ENCODE measurements at places on chromosomes 3 and 15. TPM values are rescaled to one million over a fixed set of nuclear protein-coding genes. Genes with fewer than 3 reads are reported as not detected.

- DNase-seq: no peak
- no peak overlapping the region for H3K27ac ChIP-seq
- peaks cover 49% of the 10 kb centered on the region for H3K4me1 ChIP-seq
- no peaks in the 10 kb centered on the region for H3K27me3 ChIP-seq
- peaks cover 2% of the 10 kb centered on the region for H3K36me3 ChIP-seq
- no peak overlapping the region for H3K4me3 ChIP-seq
Measured at GRCh38 chr3:171193693-171194092, 167.2 kb upstream of the SLC2A2 start.

Gene C2CD4A
- 1.8 TPM for total RNA-seq

DNA sequence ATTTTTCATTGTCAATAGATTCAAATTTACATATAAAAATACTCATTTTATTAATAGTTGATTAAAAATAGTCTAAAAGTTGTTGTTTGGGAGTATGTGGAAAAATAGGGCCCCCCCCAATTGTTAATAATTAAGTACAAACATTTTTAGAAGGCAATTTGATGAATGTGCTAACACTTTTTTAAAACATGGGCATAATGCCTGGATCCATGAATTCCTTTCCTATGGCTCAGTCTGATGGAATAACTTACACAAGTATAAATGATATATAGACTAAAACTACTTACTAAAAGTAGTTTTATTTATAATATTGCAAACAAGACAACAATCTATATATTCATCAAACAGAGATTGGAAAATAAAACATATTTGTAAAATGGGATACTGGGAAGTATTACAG is 247.2 kb upstream of the LRRN1 start:
- H3K27me3 ChIP-seq: no peaks in the 10 kb centered on the region
- H3K36me3 ChIP-seq: no peaks in the 10 kb centered on the region
- no peak overlapping the region for H3K27ac ChIP-seq

DNA sequence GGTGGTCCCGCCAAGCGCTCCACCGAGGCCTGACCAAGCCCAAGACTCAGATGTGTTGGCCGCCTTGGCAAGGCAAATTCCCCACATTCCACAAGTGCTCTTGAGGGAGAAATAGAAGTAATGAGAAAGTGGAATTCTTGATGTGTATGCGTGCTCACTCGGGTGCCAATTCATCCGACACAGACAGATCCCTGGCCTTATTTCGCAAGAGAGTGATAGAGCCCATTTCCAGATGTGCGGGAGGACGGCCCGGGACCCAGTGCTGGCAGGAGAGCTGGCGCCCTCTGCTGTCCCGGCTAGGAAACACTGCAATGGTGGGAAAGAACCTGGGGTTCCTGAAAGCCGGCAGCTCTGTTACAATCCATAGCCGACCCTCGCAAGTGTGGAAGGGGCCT is 76.0 kb downstream of the HMG20A start:
- H3K27ac ChIP-seq: no peak overlapping the region
- DNase-seq: peak; percentile 79
- H3K27me3 ChIP-seq: no peaks in the 10 kb centered on the region
- H3K4me1 ChIP-seq: peaks cover 31% of the 10 kb centered on the region
- H3K36me3 ChIP-seq: no peaks in the 10 kb centered on the region

Gene ADCY5
- not detected for total RNA-seq

GRCh38 chr3:102068327-102068726 is 219.0 kb downstream of the NFKBIZ start:
- H3K27ac ChIP-seq: no peak overlapping the region
- DNase-seq: no peak
- H3K4me3 ChIP-seq: no peak overlapping the region
- H3K36me3 ChIP-seq: peaks cover 3% of the 10 kb centered on the region
- H3K27me3 ChIP-seq: no peaks in the 10 kb centered on the region
- H3K4me1 ChIP-seq: peaks cover 36% of the 10 kb centered on the region

- H3K27me3 ChIP-seq: peaks cover 14% of the 10 kb centered on the region
- no peak overlapping the region for H3K27ac ChIP-seq
- H3K4me1 ChIP-seq: peaks cover 16% of the 10 kb centered on the region
- DNase-seq: peak; percentile 58
- H3K4me3 ChIP-seq: no peak overlapping the region
Measured at GRCh38 chr15:43204016-43204901, 16.6 kb downstream of the EPB42 start.

- peak overlapping the region; percentile 84 for H3K27ac ChIP-seq
- H3K36me3 ChIP-seq: no peaks in the 10 kb centered on the region
- no peak for DNase-seq
- peak overlapping the region; percentile 20 for H3K4me3 ChIP-seq
Measured at GRCh38 chr3:27358372-27358771, 10.8 kb downstream of the NEK10 start.

- H3K36me3 ChIP-seq: peaks cover 4% of the 10 kb centered on the region
- H3K4me3 ChIP-seq: peak overlapping the region; percentile 70
- H3K27ac ChIP-seq: peak overlapping the region; percentile 36
- DNase-seq: peak; percentile 71
Measured at GRCh38 chr3:40971191-40972168, 227.8 kb upstream of the CTNNB1 start.

DNA sequence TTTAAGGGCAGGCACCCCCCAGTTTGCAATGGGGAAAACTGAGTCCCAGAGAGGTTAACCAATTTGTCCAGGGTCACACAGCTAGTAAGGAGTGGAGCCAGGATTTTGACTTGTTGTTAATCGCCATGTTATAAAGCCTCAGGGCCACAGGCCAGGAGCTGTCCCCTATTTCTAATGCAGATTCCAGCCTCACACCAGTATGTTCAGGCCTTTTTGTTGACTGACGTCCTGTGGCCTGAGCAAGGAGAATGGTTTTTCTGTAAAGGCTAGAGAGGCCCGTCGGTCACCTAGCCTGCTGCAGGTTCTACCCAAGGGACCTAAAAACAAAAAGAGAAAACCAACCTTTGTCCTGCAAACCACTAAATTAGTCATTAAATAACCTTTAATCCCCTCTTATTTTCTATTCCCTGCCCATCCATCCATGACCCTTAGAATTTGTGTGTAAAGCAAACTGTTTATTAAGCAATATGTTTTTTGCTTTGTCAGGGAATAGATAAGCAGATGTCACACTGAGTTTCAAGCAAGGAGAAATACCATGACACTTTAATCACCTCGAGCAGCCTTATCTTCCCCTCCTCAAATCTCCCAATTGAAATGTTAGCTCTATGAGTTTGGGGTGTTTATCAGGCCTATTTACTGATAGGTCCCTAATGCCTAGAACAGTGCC is 14.1 kb downstream of the ACOX2 start:
- no peak for DNase-seq
- H3K4me1 ChIP-seq: peaks cover 14% of the 10 kb centered on the region
- no peaks in the 10 kb centered on the region for H3K36me3 ChIP-seq
